ENCODE measurements at places on chromosomes 1 and 21. TPM values are rescaled to one million over a fixed set of nuclear protein-coding genes. Genes with fewer than 3 reads are reported as not detected.

JUN gene
- total RNA-seq: 245 TPM

NTRK1 gene
- total RNA-seq: 1.2 TPM

LCE6A gene
- total RNA-seq: not detected

SPATA45 gene
- total RNA-seq: not detected

PTCH2 gene
- 1.4 TPM for total RNA-seq

NOTCH2 gene
- total RNA-seq: 281 TPM

LAX1 gene
- total RNA-seq: 0.07 TPM

ITPKB gene
- total RNA-seq: 21.2 TPM

KRTAP19-2 gene
- not detected for total RNA-seq

LDLRAD2 gene
- 0.75 TPM for total RNA-seq

SPOCD1 gene
- total RNA-seq: 0.75 TPM

OVAAL gene
- not detected for total RNA-seq

KRTAP13-2 gene
- total RNA-seq: not detected

SAMSN1 gene
- 0.27 TPM for total RNA-seq

CACHD1 gene
- 24.1 TPM for total RNA-seq

CCDC190 gene
- 0.13 TPM for total RNA-seq

SUSD4 gene
- total RNA-seq: 0.49 TPM

LSM10 gene
- total RNA-seq: 26.1 TPM

HTR6 gene
- total RNA-seq: 0.11 TPM

TINAGL1 gene
- 212 TPM for total RNA-seq

SPATA46 gene
- total RNA-seq: not detected

Measured in mesothelial cell of epicardium (in vitro differentiated cells).